Left ventricle myocardium inferior (tissue), 1 donor: ENCODE measurements at places on chromosomes 12 and 14.

- no peak for DNase-seq
These were observed 402.2 kb upstream of the USP15 start for GRCh38 chr12:61857968-61858367.

- DNase-seq = no peak
These were observed 54.6 kb downstream of the TTC8 start for GRCh38 chr14:88879022-88879421.

- DNase-seq = no peak
These were observed 29.9 kb downstream of the PUS7L start for GRCh38 chr12:43728698-43729097.

GRCh38 chr12:125773033-125773640 lies 707.9 kb downstream of the AACS start:
- DNase-seq = no peak

DNA sequence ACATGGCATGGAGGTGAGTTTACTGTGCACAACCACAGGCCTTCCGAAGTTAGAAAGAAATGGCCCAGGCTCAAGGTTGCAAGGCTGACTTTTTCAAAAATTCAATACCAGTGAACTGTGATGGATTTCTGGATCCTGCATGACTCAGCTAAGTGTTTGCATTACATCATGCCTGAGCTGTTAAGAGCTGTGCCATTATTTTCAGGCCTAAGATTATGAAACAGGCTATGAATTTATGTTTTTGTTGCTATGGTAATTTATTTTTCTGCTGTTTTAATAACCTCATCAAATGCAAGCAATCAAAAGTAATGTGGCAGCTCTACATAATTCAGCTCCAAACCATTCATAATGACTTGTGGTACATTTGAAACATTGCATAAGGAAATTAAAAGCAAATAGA lies 457.7 kb upstream of the TMEM132C start:
- DNase-seq = no peak

GRCh38 chr14:21097636-21098075 lies 799 bp downstream of the ZNF219 start:
- no peak for DNase-seq

- no peak for DNase-seq
These were observed 6.7 kb upstream of the SLC15A4 start for GRCh38 chr12:128830505-128830893.

DNA sequence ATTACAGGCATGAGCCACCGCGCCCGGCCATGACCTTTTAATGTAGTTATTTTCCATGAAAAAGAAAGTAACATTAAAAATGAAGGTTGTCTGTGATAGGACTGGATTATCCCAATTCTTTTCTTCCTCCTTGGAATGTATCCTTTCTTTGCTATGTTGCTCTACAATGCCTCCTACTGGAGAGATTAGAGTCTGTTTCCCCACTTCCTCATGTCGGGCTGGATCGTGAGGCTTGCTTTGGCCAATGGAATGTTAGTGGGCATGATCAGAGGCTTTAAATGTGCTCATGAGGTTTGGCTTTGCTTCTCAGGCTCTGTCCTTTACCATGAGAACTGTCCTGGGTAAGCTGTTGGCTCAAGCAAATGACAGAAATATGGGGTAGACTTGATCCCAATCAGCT lies 34.7 kb upstream of the SOCS2 start:
- DNase-seq = no peak

- DNase-seq = no peak
These were observed 56.1 kb upstream of the FUT8 start for GRCh38 chr14:65356327-65356836.

DNA sequence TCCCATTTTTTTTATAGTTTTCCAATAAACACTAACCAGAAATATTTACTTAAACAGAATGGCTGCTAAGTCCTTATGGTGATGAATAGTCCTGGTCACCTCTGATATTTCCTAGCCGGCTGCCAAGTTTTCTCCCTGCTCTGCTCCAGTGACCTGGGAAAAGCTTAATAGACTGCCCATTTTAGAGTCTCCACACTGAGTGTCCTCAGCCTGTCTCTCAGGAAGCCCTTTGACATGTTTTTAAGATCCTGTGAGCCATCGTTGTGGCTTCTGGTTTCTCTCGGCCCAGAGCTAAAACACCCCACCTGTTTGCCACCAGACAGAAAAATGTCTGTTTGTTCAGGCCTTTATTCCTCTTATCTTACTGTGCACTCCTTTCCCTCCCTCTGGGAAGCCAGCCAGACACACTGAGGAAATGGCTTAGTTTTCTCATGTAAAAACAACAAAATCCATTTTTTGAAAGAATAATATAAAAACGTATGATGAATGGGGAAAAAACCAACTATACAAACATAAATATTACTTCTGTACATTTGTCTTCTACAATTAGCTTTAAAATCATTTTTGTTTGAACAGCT lies 25.4 kb upstream of the ALDH2 start:
- no peak for DNase-seq
